ENCODE measurements at places on chromosomes 5 and 9. TPM values are rescaled to one million over a fixed set of nuclear protein-coding genes. Genes with fewer than 3 reads are reported as not detected.

- no peaks in the 10 kb centered on the region for H3K36me3 ChIP-seq
- H3K27me3 ChIP-seq, result no peaks in the 10 kb centered on the region
- no peak overlapping the region for H3K27ac ChIP-seq
- DNase-seq, result no peak
Observed at GRCh38 chr5:96014395-96014794, 52.7 kb upstream of the ELL2 start.

GRCh38 chr9:114678130-114678529 is 3.9 kb downstream of the TEX48 start:
- H3K27ac ChIP-seq, result no peak overlapping the region
- H3K4me3 ChIP-seq, result no peak overlapping the region
- H3K36me3 ChIP-seq, result no peaks in the 10 kb centered on the region
- no peak for DNase-seq
- peaks cover 13% of the 10 kb centered on the region for H3K4me1 ChIP-seq
- no peaks in the 10 kb centered on the region for H3K27me3 ChIP-seq

DNA sequence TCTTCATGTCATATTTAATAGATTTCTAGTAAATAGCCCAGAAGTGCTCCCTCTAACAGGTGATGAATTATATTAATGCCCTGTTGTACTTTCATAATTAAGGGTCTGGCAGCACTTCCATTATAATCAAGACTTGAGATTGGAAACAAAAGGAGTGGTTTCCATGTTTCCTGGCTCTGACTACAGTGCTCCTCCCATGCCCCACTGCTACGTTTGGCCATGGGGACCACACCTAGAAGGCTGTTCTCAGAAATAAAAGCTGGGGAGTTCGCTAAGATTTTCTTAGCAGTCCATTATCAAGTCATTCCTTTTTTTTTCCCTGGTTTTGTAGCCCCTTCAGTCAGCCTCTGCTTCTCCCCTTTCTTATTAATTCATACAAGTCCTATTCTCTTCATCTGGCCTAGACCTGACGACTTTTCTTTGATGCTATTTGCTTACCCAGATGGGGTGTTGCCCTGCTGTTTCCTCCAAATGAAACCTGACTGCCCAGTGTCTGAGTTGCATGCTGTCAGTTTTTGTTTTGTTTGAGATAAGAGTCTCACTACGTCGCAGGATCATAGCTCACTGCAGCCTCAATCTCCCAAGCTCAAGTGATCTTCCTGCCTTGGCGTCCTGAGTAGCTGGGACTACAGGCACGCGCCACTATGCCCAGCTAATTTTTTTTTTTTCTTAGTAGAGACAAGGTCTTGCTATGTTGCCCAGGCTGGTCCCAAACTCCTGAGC is 312.1 kb upstream of the EFNA5 start:
- H3K36me3 ChIP-seq, result no peaks in the 10 kb centered on the region
- H3K4me1 ChIP-seq, result peaks cover 6% of the 10 kb centered on the region
- no peak for DNase-seq
- H3K27me3 ChIP-seq, result no peaks in the 10 kb centered on the region
- H3K27ac ChIP-seq, result no peak overlapping the region
- H3K4me3 ChIP-seq, result no peak overlapping the region

DNA sequence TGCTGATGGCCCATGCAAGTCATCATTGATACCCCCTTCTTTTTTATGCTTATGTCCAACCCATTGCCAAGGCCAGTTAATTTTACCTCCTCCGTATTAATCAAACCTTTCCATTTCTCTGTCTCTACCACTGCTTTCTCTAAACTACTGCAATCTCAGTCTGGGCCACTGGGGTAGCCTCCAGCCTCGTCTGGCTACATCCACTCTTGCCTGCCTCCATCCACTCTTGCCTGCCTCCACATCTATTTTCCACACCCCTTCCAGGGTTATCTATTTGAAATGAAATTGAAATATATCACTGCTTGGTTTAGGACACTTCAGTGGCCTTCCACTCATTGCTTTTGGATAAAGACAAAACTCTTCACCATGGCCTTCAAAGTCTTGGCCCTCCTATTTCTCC is 425.3 kb upstream of the CLINT1 start:
- no peak overlapping the region for H3K4me3 ChIP-seq
- H3K27me3 ChIP-seq, result no peaks in the 10 kb centered on the region
- no peak for DNase-seq
- H3K27ac ChIP-seq, result no peak overlapping the region
- H3K4me1 ChIP-seq, result no peaks in the 10 kb centered on the region

- H3K27me3 ChIP-seq, result peaks cover 23% of the 10 kb centered on the region
- H3K4me1 ChIP-seq, result no peaks in the 10 kb centered on the region
- no peak for DNase-seq
- no peaks in the 10 kb centered on the region for H3K36me3 ChIP-seq
- H3K4me3 ChIP-seq, result no peak overlapping the region
- no peak overlapping the region for H3K27ac ChIP-seq
Observed at GRCh38 chr9:19769213-19769612, 19.6 kb downstream of the SLC24A2 start.

DNA sequence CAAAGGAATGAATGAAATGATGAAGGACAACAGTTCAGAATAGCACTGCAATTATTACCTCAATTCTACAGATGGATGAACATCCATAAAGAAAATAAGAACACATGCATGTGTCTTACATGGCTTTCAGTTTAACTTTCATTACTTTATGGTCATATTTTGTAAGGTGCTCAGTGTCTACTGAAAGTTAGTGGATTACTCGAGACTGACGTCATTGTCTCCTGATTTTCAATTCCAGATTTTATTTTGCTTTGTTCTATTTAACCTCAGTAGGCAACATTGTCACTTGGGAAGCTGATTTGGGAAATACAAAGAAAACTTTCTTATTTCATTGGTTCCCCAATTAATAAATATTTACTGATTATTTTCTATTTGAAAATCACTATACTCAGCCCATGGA is 363.7 kb downstream of the CHSY3 start:
- no peaks in the 10 kb centered on the region for H3K4me1 ChIP-seq
- DNase-seq, result no peak
- no peak overlapping the region for H3K27ac ChIP-seq
- H3K4me3 ChIP-seq, result no peak overlapping the region
- H3K36me3 ChIP-seq, result no peaks in the 10 kb centered on the region
- no peaks in the 10 kb centered on the region for H3K27me3 ChIP-seq

GRCh38 chr9:127654619-127655018 is 42.5 kb downstream of the STXBP1 start:
- no peak overlapping the region for H3K4me3 ChIP-seq
- no peaks in the 10 kb centered on the region for H3K27me3 ChIP-seq
- H3K4me1 ChIP-seq, result no peaks in the 10 kb centered on the region
- no peak for DNase-seq

DNA sequence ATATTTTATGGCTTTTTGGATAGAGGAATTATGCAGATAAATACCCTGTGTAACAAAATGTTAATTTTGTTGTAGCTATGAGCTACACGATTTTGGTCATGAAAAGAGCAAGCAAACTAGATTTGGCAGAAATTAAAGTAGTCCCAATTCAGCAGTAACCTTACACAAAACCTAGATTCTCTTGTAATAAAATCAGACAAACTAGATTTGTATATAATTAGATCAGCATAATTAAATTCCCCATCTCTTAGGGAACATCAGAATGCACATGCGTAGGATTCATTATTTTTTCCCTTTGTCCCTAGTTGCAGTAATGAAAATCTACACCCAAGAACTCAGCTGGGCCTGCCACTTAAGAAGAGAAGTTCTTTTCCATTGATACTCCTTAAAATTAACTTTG is 1879.2 kb upstream of the CDH9 start:
- H3K4me3 ChIP-seq, result no peak overlapping the region
- DNase-seq, result no peak
- H3K4me1 ChIP-seq, result no peaks in the 10 kb centered on the region
- H3K27ac ChIP-seq, result no peak overlapping the region
- H3K27me3 ChIP-seq, result no peaks in the 10 kb centered on the region

GRCh38 chr9:69107771-69108170 is 66.3 kb upstream of the TJP2 start:
- peaks cover 20% of the 10 kb centered on the region for H3K4me1 ChIP-seq
- H3K36me3 ChIP-seq, result no peaks in the 10 kb centered on the region
- no peak for DNase-seq
- H3K4me3 ChIP-seq, result no peak overlapping the region
- H3K27ac ChIP-seq, result no peak overlapping the region

GRCh38 chr9:93630806-93631411 is 54.5 kb downstream of the PHF2 start:
- no peaks in the 10 kb centered on the region for H3K27me3 ChIP-seq
- H3K4me1 ChIP-seq, result no peaks in the 10 kb centered on the region
- no peaks in the 10 kb centered on the region for H3K36me3 ChIP-seq

DNA sequence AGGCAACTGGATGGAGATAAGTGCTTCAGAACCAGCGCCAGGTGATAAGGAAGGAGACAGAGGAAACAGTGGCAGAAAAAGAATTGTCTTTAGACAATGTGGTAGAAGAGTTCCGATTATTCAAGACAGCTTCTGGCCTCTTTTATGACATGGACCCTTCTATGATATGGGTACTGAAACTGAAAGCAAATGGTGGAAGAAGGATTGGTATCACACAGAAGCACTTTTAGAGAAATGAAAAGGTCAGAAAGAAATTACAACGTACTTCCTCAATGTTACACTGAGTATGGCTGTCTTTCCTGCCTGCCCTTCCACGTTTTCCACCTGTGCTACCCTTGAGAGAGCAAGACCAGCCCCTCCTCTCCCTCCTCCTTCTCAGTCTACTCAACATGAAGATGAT is 959.3 kb downstream of the DNAH5 start:
- H3K27ac ChIP-seq, result no peak overlapping the region
- no peaks in the 10 kb centered on the region for H3K4me1 ChIP-seq
- DNase-seq, result no peak
- no peaks in the 10 kb centered on the region for H3K36me3 ChIP-seq
- no peaks in the 10 kb centered on the region for H3K27me3 ChIP-seq

- H3K27me3 ChIP-seq, result no peaks in the 10 kb centered on the region
- no peak overlapping the region for H3K27ac ChIP-seq
- no peak overlapping the region for H3K4me3 ChIP-seq
- DNase-seq, result no peak
Observed at GRCh38 chr9:123537809-123538208, 181.8 kb downstream of the CRB2 start.

GRCh38 chr9:105299190-105299854 is 54.9 kb downstream of the SLC44A1 start:
- no peaks in the 10 kb centered on the region for H3K27me3 ChIP-seq
- no peak for DNase-seq
- H3K4me3 ChIP-seq, result no peak overlapping the region
- H3K36me3 ChIP-seq, result no peaks in the 10 kb centered on the region

- no peaks in the 10 kb centered on the region for H3K36me3 ChIP-seq
- DNase-seq, result no peak
- peaks cover 8% of the 10 kb centered on the region for H3K4me1 ChIP-seq
- H3K27me3 ChIP-seq, result no peaks in the 10 kb centered on the region
- H3K4me3 ChIP-seq, result no peak overlapping the region
Observed at GRCh38 chr9:120642129-120642770, 62.3 kb upstream of the CDK5RAP2 start.

- no peak overlapping the region for H3K27ac ChIP-seq
- no peak for DNase-seq
- no peaks in the 10 kb centered on the region for H3K27me3 ChIP-seq
- H3K4me1 ChIP-seq, result no peaks in the 10 kb centered on the region
- no peak overlapping the region for H3K4me3 ChIP-seq
- H3K36me3 ChIP-seq, result no peaks in the 10 kb centered on the region
Observed at GRCh38 chr5:54221135-54221534, 89.2 kb downstream of the ARL15 start.

DNA sequence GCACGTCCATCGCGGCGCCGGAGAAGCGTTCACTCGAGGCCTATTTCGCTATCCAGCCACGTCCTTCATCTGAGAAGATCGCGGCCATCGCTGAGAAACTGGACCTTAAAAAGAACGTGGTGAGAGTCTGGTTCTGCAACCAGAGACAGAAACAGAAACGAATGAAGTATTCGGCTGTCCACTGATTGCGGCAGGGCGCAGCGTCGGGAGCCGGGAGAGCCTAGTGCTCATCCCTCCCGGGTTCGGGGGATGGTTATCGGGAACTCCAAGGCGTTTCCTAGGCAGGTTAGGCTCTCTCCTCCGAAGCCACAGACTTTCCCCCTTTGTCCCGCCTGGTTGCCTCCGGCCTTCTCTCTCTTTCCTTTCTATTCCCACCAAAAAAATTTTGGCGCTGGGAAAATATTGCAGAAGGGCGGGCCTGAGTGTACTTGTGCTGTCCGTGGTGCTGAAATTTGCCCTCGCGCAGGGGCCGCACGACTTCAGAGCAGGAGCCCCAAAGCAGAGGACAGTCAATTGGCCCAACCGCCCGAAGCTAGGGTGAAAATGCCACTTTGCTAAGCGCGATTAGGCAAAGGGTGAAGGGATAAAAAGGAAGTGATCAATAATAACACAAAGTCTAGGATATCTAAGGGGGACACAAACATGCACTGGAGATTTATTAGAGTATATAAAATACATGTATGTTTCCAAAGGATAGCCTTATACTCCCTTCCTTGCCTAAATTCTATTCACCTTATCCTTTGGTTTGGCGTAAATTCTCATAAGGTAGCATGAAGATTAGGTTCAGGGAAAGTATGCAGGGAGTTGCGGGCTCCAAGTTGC is 1.8 kb downstream of the POU4F3 start:
- no peak overlapping the region for H3K27ac ChIP-seq
- H3K27me3 ChIP-seq, result peaks cover 11% of the 10 kb centered on the region
- no peaks in the 10 kb centered on the region for H3K36me3 ChIP-seq
- no peak overlapping the region for H3K4me3 ChIP-seq
- no peaks in the 10 kb centered on the region for H3K4me1 ChIP-seq

DNA sequence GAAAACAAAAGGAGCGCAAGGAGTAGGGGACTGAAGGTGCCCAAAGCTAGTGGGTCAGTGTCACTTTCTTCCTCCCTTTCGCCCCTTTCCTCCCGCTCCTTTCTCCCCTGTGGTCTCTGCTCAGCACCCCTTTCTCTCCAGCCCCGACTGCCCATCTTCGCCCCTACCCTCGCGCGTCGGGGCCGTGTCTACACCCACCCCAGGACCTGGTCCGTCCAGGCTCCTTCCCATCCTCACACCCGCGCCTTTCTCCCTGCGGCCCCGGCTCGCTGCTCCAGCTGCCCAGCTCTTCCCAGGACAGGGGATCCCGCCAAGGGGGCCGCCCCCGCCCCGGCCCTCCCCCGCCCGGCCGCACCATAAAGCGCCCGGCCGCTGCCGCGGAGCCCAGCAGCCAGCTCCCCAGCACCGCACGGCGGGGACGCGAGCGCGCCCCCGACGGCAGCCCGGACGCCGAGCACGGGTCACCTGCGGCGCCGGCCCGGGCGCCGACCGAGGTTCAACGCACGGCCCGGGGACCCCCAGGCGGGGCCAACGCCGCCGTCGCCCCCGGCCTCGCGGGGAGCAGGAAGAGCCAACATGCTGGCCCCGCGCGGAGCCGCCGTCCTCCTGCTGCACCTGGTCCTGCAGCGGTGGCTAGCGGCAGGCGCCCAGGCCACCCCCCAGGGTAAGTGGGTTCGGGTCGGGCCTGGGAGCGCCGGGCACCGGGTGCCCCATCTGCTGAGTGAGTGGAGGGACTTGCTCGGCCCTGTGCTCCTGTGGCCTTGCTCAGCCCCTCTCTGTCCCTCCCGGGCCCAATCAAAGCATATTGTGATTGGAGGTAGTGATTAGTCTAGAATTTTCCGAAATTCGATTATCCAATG is at the start of gene THBS4:
THBS4 (plus strand) TSS at position 387 of the 860 bp plus-strand sequence; CDS start at position 577, 190 bp downstream.
- H3K27ac ChIP-seq, result no peak within 1 kb of the TSS
- H3K4me1 ChIP-seq, result no peaks in the 10 kb centered on the region
- no peak for DNase-seq
- H3K4me3 ChIP-seq, result no peak within 1 kb of the TSS

The CCL27 gene
- total RNA-seq, result 1.0 TPM

The PLPP7 gene
- 0.37 TPM for total RNA-seq

The MEGF9 gene
- total RNA-seq, result 8.3 TPM

The TEX48 gene
- not detected for total RNA-seq

The CEL gene
- 6.9 TPM for total RNA-seq

The IFNE gene
- 0.96 TPM for total RNA-seq

The SPINK4 gene
- total RNA-seq, result not detected

The BTNL9 gene
- total RNA-seq, result 11.7 TPM

The FGF1 gene
- not detected for total RNA-seq

The EFNA5 gene
- 0.22 TPM for total RNA-seq

All from HCT116 (cell line).